ENCODE measurements at places on chromosomes 12 and 14.
A peak's percentile ranks its signal among the peaks of the same experiment; 100 is the strongest.

DNA sequence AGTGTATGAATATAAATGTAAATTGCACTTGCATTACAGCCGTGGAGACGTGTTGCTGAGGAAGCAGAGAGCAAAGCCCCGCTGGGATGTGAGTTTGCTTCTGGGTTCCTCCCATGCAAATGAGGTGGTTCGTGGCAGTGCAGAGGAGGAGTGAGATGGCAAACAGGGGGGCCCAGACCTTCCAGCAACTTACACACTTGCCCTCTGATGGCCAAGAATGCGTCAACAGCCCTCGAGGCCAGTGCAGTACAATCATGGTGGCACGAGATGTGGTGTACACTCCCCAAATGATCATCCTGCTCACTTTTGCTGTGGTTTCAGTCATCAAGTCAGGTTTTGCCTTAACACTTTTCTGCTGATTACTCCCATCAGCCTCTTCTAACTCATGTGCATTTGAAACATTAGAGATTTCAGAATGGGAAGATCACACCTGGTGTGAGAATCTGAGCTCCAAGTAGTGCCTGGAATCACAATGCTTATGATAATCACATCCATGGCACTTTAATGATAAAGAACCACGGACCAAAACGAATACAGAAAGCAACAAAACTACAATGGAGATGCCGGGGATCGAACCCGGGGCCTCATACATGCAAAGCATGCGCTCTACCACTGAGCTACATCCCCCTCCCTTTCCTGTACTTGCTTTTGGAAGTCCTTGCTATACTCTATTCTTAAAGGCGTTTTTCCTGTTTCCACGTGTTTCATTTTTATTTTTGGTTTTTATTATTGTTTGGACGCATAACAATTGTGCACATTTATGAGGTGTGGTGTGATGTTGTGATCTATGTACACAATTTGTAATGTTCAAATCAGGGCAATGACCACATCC lies 7.0 kb upstream of the UBC start:
- no peak for DNase-seq

GRCh38 chr12:132084621-132085290 lies 59.4 kb downstream of the DDX51 start:
- peak; percentile 31 for DNase-seq

GRCh38 chr14:92615451-92615850 lies 101.9 kb downstream of the RIN3 start:
- DNase-seq: peak; percentile 47

- DNase-seq: no peak
These were observed 14.0 kb upstream of the CPSF6 start for GRCh38 chr12:69225251-69225910.

DNA sequence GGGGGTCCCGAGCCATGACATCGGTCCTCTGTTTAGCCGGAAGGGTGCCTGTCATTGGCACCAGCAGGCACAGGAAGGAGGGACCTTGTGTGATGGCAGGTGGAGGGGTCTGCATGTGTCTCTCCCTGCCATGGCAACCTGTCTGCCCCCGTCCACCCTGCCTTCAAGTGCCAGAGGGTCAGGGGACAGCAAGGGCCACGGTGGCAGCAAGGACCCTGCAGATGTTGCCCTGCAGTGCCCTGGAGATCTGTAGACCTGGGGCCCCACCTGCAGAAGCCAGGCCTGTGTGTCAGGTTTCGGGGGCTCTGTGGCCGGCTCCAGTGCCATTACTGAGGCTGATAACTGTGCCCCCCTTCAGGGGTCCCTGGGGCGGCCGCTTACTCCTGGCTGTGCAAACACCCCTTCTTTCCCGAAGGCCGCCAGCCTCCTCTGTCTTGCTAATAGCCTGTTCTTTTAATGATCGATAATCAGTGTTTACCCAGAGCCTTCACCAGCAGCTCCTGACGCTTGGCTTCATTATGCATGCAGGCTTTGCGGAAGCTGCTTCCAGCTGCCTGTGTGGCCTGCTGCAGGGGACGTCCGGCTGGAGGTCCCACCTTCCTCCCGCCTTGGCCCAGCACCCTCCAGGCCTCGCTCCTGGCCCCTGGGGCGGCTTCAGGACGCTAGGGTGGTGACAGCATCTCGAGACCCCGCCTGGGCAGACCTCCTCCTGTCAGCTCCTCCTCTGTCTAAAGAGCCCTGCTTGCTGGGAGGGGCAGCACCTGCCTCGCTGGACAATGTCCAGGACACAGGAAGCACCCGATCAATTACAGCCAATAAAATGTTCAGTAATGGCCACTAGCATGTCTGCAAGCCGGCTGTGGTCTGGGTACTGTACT lies 153.0 kb downstream of the KIF26A start:
- no peak for DNase-seq
